HFFc6 (cell line): ENCODE measurements at places on chromosomes 6 and 20. TPM values are rescaled to one million over a fixed set of nuclear protein-coding genes. Genes with fewer than 3 reads are reported as not detected.

GRCh38 chr20:39778431-39778830 lies 816.3 kb downstream of the DHX35 start:
- no peak overlapping the region for H3K27ac ChIP-seq
- H3K4me1 ChIP-seq = no peaks in the 10 kb centered on the region
- H3K27me3 ChIP-seq = no peaks in the 10 kb centered on the region
- no peak for DNase-seq

- H3K4me3 ChIP-seq = no peak overlapping the region
- no peaks in the 10 kb centered on the region for H3K36me3 ChIP-seq
- H3K4me1 ChIP-seq = no peaks in the 10 kb centered on the region
- H3K27ac ChIP-seq = no peak overlapping the region
- DNase-seq = no peak
These were observed 44.7 kb downstream of the SLC35F1 start for GRCh38 chr6:117951783-117952182.

GRCh38 chr6:53295176-53295575 lies 53.6 kb downstream of the ELOVL5 start:
- no peak overlapping the region for H3K27ac ChIP-seq
- no peaks in the 10 kb centered on the region; the same call in 1 of the 2 replicates for H3K27me3 ChIP-seq
- H3K4me1 ChIP-seq = peaks cover 51% of the 10 kb centered on the region

ANKRD66 gene
- not detected in 3 replicates for total RNA-seq

DNA sequence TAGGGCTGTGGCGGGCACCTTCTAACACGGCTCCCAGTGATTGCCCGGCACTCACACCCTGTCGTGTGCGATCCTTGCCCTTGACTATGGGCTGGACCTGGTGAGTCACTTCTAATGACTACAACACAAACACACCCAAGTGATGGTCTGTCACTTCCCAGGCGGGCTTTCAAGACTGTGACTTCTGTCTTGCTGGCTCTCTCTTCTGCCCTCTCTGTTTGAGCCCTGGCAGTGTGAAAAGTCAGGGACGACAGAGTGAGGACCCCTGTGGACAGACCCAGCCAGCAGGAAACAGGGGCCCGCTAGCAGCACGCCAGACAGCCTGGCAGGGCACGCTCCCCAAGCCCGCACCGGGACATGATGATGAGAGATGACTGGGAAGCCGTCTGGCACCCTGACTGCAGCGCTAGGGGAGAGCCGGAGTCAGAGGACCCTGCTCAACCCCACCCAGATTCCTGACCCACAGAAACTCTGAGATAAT lies 43.0 kb downstream of the KIF16B start:
- H3K4me1 ChIP-seq = no peaks in the 10 kb centered on the region; the same call in 1 of the 2 replicates
- DNase-seq = no peak
- H3K36me3 ChIP-seq = no peaks in the 10 kb centered on the region
- no peak overlapping the region for H3K4me3 ChIP-seq
- H3K27ac ChIP-seq = no peak overlapping the region
- H3K27me3 ChIP-seq = no peaks in the 10 kb centered on the region

F13A1 gene
- not detected in 3 replicates for total RNA-seq

ARMH2 gene
- total RNA-seq = not detected in 2 replicates
